GM23248 (cell line): ENCODE measurements at places on chromosomes 7 and 10. TPM values are rescaled to one million over a fixed set of nuclear protein-coding genes. Genes with fewer than 3 reads are reported as not detected.

GIMAP7 gene
- not detected in 2 replicates for total RNA-seq

LRIT1 gene
- not detected in 2 replicates for total RNA-seq

MKX gene
- 41.4 and 44.1 TPM in 2 replicates for total RNA-seq

TMEM229A gene
- not detected in 2 replicates for total RNA-seq

ITIH5 gene
- not detected in 2 replicates for total RNA-seq
